ENCODE measurements at places on chromosomes 16 and 17.

GRCh38 chr16:65445313-65446260 is 323.7 kb upstream of the CDH11 start:
- DNase-seq, result no peak

- DNase-seq, result peak; percentile 65
Observed at GRCh38 chr17:39622380-39623006, 4.3 kb upstream of the PPP1R1B start.

- no peak for DNase-seq
Observed at GRCh38 chr17:43598357-43599045, 52.4 kb upstream of the ETV4 start.

- peak; percentile 53 for DNase-seq
Observed at GRCh38 chr17:36937959-36938565, 787 bp downstream of the LHX1 start.

- no peak for DNase-seq
Observed at GRCh38 chr16:75462806-75463205, 1.7 kb downstream of the TMEM170A start.

GRCh38 chr16:59045501-59045900 is 311.4 kb upstream of the GOT2 start:
- DNase-seq, result no peak

DNA sequence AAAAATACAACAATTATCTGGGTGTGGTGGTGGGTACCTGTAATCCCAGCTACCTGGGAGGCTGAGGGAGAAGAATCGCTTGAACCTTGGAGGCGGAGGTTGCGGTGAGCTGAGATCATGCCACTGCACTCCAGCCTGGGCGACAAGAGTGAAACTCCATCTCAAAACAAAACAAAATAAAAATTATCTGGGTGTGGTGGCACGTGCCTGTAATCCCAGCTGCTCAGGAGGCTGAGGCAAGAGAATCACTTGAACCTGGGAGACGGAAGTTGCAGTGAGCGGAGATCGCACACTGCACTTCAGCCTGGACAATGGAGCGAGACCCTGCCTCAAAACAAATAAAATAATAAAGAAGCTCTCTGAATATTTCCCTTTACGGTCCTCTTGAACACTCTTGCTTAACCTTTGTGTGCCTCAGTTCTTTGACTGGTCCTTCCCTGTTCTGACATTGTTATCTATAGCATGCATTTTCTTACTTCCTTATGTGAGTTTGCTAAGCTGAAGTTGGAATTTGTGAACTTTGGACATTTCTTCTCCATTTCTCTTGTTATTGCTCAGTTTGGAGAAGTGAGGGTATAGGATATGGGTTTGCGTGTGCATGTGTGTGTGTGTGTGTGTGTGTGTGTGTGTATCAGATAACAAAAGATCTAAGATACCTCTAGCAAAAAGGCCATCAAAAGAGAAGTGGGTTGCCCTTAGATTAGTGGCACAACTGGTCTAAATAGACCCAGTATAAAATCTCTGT is 29.7 kb upstream of the WSB1 start:
- DNase-seq, result no peak

GRCh38 chr17:66920950-66921349 is 43.6 kb upstream of the CACNG4 start:
- DNase-seq, result no peak

- no peak for DNase-seq
Observed at GRCh38 chr16:22264786-22265185, 32.4 kb upstream of the POLR3E start.

DNA sequence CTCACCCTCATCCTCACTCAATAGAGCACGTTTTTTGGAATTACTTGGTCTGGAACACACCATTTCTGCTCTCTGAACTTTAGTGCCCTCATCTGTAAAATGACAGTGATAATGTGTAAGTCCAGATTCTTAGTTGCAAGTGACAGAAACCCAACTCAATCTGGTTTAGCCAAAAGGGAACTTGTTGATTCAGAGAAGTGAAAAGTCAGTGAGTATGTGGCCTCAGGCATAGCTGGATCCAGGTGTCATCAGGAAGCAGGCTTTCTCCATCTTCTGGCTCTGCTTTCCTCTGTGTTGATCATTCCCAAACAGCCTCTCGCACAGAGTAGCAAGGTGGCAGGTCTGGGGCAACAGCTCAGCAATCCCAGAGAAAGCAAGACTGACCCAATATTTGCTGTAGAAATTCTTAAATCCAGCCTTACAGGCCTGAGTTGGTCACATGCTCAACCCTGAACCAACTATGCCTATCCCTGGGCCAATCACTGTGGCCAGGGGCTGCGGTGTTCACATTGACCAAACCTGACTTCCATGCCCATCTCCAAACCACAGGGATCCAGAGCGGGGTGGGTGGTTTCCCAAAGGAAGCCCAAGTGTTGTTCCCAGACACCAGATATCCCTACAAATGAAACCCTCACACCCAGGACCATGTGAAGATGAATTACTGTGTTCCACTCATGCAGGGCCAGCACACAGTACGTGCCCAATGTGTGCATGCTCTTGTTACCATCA is 23.3 kb upstream of the ALKBH5 start:
- DNase-seq, result no peak

- no peak for DNase-seq
Observed at GRCh38 chr17:36720131-36720530, 118.7 kb downstream of the MRM1 start.

GRCh38 chr16:51143196-51143977 is 7.7 kb downstream of the SALL1 start:
- no peak for DNase-seq

GRCh38 chr17:55663400-55663799 is 59.3 kb downstream of the TMEM100 start:
- DNase-seq, result no peak

- no peak for DNase-seq
Observed at GRCh38 chr17:75642784-75643642, 9.8 kb downstream of the SMIM5 start.

DNA sequence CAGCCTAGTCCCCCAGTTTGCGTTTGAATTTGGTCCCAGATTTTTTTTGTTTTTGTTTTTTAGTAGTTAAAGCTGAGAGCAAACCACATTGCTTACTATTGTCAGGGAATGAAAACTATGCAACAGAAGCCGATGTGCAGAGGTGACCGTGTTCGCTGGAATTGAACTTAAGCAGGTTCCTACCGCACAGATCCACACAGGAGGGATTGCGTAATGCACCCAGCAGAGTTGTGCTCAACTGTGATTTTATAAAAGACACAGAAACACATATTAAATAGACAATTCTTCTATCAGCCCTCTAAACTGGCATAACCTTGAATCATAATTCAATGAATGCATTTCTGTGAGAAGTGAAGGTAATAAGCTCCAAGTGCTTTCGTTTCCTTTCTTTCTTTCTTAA is 443.0 kb downstream of the WWOX start:
- no peak for DNase-seq

GRCh38 chr17:49457564-49458535 is 37.2 kb upstream of the NGFR start:
- DNase-seq, result no peak

GRCh38 chr16:81967358-81967757 is 43.9 kb downstream of the SDR42E1 start:
- DNase-seq, result no peak

- DNase-seq, result no peak
Observed at GRCh38 chr16:12390074-12390605, 413.5 kb downstream of the CPPED1 start.

GRCh38 chr17:36837195-36837938 is 99.9 kb upstream of the LHX1 start:
- no peak for DNase-seq

DNA sequence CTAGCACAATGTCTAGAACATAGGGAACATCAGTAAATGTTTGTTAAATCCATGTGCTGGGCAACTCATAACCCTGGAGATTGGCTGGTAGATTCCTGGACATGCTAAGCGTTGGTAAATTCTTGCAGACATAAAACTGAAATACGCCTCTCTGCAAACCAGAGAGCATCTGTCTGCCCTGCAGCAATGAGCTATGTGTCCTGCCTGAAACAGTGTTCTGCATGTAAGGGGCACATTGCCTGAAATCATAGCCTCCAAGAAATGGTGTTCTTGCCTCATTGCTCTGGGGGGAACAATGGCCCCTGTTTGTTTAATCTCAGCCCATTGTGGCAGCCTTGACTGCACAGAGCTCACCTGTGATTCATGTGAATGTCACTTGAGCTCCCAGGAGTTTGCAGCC is 113.5 kb upstream of the CCL2 start:
- no peak for DNase-seq

- DNase-seq, result no peak
Observed at GRCh38 chr16:78179666-78180065, 80.2 kb downstream of the WWOX start.

DNA sequence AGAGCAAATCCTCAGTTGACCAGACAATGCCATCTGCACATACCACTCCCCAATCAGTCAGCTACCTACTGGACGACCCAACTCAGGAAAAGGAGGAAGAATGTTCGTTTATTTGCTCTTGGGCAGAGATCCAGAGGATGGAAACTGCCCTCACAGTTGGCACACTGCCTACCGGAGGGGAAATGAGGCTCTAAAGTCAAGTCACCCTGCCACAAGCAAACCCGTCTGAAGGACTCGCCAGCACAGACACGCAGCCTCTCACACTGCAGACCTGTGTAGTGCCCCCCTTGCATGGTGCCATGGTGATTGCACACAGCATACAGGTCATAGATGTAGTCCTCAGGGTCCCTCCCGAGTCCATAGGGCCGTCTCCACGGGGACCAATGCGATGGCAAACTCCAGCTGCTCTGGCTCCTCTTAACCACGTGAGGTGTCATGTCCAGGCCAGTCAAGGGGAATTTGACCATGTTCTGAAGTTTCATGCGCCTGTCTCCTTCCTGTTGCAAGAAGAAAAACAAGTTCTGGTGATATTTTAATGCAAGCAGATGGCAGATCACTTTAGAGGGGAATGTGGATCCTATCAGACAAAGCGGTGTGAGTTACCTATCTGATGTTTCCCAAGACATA is 69.5 kb downstream of the USP31 start:
- no peak for DNase-seq

DNA sequence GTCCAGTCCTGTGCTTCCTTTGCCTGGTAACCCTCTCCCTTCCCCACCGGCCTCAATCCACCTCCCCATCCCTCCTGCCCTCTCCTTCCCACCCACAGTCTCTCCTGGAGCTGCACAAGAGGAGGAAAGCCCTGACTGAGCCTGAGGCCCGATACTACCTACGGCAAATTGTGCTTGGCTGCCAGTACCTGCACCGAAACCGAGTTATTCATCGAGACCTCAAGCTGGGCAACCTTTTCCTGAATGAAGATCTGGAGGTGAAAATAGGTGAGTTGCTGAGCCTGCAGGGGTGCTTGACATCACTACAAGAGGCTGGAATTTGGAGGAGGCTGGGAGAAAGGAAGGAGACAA is 1.3 kb downstream of the PLK1 start:
- DNase-seq, result no peak

- no peak for DNase-seq
Observed at GRCh38 chr16:9607515-9608230, 516.2 kb downstream of the HAPSTR1 start.

DNA sequence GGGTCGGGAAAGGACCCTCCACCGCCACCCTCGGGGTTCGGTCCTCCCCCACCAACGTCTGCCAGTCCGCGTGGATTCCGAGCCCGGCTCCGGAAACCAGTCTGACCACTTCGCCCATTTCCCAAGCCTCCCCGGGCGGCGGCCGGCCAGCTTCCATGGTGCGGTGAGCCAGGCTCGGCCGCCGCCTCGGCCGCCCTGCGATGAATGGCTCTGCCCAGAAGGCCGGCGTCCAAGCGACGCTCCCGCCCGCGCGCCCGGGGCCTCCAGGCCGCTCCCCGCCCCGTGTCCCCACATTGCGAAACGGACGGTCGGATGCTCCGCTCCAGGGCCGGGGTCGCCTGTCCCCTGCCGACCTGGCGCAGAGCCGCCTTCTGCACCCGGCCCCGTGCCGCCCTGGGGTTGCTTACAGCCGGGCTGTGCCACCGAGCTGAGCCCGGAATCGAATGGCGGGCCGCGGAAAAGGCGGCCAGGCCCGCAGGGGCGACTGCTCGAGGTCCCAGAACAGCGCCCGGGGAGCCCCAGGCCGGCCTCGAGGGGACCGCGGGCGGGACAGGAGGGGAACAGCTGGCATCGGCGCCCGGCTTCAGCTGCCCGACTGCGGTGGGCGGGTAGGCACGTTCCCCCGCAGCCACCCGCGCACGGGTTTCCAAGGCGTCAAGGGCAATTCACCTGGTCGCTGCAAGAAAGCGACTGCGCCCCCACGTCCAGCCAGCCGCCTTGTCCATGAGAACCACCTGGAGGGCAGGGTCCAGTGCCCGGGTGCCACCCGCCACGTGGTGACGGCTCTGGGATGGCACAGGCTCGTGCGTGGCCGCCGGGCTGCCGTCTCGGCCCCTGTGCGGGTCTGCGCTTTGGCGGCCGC is 18.3 kb upstream of the CBX8 start:
- DNase-seq, result no peak

DNA sequence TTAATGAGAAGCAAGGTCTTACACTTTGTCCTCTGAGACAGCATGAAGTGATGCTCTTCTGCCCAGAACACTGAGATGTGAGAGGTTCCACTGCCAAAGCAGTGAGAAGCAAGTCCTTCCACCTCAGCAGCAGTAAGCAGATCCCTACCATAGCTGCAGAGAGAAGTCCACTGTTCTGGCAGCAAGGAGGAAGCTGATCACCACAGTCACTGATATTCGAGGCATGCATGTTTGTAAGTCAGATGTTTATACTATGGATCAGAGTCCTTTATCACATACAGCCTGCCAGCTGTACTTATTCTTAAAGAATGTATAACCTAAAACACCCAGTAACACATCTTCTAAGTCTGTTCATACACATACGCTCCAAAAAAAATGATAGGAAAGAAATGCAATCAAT is 18.2 kb upstream of the METTL2A start:
- DNase-seq, result no peak

- DNase-seq, result no peak
Observed at GRCh38 chr17:17778308-17779014, 58.3 kb downstream of the SREBF1 start.

- no peak for DNase-seq
Observed at GRCh38 chr17:7352503-7352889, 534 bp downstream of the KCTD11 start.

DNA sequence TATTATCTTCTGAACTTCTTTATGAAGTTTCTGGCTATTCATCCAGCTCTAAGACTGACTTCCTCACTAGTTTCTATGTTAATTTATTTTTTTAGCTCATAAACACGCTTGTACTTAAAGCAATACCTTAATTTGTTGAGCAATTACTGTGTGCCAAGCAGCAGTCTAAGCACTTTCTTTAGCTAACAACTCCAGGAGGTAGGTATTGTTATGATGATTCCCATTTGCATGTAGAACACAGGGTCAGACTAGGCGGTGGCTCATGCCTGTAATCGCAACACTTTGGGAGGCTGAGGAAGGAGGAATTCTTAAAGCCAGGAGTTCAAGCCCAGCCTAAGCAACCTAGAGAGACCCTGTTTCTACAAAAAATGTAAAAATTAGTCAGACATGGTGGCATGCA is 19.8 kb downstream of the DNAH3 start:
- DNase-seq, result no peak

- peak; percentile 53 for DNase-seq
Observed at GRCh38 chr17:30476726-30477082, 504 bp upstream of the GOSR1 start.

Measured in stimulated activated CD8-positive, alpha-beta memory T cell treated with anti-CD3 and anti-CD28 coated beads, Interleukin-4, amount 100 ng/mL, for 48 hours (primary cell).